Pulmonary artery endothelial cell (primary cell): ENCODE measurements at places on chromosomes 5 and 9.

DNA sequence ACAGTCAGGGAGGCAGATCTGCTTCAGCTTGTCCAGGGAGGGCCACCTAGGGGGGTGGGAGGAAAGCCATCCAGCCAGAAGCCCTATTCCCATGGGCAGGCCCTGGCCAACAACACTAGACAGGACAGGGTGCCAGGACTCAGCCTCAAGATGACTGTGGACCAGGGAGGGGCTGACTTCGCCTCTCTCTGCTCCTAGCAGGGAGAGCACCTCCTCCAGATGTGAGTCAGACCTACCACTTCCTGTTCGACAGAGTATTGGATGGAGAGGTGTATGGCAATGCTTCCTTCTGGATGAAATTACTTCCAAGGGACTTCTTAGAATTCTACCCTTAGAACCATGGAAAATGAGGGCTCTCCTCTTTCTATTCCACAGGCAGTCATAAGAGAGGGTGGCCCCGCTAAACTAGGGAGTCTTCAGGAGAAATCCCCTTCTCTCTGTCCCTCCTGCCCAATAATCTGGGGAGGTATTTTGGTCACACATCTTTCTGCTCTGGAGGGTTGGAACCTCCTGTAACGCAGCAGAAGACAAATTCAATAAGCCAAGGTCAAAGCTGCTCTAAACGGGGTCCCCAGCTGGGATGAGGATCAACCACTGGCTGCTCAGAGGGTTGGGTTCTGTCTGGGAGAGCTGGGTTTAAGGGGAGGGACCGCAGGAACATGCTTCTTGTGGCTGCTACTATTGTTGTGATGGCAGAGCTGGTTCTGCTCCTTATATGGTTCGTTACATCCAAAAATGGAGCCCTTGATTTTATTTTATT lies 23.2 kb upstream of the RCL1 start:
- DNase-seq, result no peak

GRCh38 chr9:8053501-8053900 lies 253.9 kb upstream of the DMAC1 start:
- DNase-seq, result no peak

GRCh38 chr5:88860501-88860900 lies 22.5 kb downstream of the MEF2C start:
- DNase-seq, result no peak

DNA sequence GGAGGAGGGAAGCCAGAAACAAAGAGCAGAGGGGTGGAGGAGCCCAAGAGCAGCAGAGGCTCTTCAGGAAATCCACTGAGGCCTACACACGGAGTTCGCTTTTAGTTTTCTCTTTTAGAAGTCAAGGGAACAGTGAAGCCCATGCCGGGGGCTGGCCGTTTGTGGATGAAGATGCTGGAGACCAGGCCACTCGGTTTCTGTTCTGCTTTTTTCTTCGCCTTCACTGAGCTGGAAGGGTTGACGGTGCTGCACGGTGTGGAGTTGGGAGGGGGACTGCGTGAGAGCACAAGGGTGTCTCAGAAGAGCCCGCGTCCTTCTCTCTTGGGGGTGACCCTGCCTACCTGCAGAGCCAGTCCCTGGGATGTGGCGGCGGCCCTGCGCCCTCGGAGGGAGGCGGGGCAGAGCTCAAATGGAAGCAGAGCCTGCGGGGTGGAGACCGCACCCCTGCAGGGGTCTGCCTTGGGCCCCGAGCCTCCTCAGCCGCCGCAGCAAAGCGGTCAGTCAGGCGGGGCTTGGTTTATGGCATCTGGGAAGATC lies 68.5 kb upstream of the CACNA1B start:
- DNase-seq, result no peak

DNA sequence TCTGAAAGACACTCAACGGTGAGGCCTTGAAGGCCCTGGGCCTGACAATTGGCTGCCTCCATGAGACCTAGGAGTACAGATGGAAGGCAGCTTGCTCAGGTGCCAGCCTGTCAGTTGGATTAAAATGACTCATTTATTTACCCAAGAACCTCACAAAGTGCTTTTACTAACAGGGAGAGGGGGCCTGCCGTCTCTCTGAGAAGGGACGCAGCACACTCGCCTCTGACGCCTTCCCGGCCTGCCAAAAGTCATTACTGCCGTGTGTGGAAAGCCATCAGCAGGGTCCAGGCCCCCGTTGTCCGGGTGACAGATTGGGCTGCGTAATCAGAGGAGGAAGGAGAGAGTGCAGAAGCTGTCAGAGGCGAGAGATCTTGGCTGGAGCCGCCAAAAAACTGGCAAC lies 32.4 kb downstream of the DDX31 start:
- no peak for DNase-seq

- peak; percentile 1 for DNase-seq
Measured at GRCh38 chr5:52007230-52007858, 624.1 kb downstream of the ISL1 start.

DNA sequence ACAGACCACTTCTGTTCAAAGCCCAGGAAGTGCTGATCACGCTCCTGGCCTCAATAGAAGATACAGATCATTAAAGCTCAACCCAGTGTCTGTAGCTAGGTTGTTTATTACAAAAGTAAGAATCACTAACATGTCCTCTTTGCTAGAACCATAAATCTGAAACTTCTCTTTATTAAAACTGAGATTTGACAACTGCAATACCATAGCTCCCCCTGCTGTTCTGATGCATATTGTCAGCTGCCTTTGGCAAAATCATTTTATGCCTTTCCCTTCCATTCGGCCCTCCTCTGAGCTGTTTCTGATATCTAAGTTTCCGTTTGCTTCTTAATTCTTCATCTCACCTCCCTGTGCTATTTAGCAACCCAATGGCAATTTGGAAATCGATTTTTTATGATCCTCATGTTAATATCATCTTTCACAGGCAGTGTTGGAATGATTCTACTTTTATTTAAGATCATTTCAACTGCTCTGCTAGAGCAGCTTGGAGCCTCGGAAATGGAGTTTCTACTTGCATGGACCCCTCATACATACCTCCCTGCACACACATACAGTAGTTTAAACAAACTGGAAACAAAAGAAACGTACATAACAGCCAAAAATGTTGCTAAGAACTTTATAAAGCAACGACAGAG lies 998.8 kb downstream of the MAT2B start:
- peak; percentile 27 for DNase-seq

DNA sequence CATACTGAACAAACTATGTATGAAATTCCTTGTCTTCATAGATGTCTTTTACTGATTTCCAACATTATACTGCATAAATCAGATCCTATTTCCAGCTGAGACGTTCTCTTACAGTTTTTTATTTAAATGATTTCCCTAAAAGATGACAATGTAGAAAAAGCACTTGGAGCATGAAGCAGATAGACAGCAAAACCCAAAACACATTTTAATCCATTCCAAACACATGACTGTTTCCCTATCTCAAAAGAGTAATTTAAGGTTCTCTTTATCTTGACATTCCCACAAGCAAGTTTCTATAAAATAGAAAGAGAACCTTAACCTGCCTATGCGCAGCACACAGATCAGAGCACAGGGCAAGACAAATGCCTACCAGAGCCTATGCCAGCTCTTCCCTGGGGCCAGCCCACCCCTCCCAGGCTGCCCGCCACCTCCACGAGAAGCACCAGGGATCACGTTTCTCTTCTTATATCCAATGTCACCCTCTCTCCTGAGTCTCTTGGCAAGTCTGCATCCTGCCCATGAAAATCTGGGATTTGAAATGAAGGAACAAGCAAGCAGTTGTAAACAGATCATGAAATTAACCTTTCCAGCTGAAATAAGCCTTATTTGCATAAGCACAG lies 52.4 kb downstream of the RETREG1 start:
- DNase-seq, result no peak

GRCh38 chr5:139806726-139807646 lies 11.4 kb downstream of the PSD2 start:
- DNase-seq, result no peak

DNA sequence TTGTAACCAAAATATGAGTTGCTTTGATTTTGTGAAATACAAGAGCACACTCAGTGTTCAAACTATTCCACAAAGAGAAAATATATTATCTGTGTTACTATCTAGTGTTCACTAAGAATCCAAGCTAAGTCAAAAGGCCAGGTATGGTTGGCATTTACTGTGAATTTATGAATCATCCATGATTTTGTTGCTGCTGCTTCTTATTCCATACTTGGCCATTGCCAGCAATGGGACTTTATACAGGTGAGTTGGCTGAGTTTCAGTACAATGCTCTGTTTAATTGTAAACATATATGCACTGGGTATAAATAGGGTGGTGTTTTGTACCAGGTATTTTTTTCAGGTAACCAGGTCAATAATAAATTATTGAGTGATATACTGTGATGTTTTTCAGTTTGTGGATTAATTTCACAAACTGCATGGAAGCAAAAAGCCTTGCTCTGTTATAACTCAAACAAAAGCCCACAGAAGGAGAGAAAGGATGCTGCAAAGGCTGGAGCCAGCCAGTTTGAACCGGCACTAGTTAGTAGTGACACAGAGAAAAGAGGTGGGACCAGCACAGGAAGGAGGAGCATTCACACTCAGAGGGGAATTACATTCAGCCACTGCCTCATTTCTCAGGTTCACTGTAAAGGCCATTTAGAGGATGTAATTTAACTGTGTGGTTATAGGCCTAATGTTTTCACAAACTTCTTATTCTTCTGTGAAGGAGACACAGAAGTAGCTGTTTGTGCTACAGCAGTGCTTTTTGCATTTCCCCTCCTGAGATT lies 381.8 kb downstream of the ADGRV1 start:
- no peak for DNase-seq

DNA sequence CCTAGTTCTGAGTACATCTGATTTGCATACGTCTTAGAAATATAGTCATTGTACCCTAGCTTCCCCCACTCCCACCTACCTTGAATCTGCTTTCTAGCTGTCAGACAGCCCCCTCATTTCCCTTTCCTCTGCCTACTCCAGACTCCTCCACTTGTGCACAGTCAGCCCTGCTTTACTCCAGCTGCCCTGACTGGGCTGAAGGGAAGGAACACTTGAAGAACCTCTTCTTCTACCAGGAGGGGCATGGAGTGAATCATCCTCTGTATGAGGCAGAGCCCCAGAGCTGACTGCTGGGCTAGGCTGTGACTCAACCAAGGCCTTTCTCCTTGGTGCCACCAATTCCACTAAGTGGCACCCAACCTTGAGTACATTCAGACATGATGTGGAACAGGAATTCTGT lies 18.1 kb upstream of the ZFR start:
- DNase-seq, result no peak

DNA sequence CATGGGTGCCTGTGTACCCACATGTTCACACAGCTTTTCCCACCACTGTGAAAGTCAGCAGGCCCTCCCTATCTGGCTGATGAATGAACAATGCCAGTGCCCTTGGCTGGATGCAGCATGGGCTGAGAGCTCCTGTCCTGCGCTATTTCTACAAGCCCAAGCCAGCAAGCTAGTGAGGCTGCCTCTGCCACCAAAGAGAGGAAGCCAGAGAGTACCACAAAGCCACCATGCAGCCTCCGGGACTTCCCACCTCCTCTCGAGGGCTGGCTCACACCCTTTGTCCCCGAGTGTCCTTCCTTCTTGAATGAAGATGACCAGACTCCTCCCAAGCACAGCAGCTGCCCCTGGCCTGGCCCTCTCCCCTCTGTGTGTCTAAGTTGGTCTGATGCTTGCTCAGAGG lies 76.5 kb downstream of the SH3PXD2B start:
- DNase-seq, result no peak

DNA sequence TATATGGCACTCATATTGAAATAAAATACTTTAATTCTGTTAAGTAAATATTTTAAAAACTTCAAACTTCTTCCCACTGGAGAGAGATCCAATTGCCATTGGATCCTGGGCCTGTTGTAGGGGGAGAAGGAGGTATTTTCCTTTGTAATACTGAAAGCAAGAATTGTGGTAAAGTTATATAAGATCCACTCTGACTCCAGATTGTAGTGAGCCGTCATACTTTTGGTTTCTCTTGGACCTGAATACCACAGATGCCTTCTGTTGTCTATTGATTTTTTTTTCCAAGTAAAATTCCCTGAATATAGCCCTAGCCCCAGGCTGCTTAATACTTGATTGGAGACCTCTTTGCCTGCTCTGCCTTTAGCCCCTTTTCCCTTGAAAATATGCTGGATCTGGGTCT lies 86.9 kb downstream of the ATG10 start:
- no peak for DNase-seq
